ENCODE measurements at places on chromosomes 5 and 9.

GRCh38 chr5:94744906-94745305 lies 126.4 kb downstream of the SLF1 start:
- no peak for DNase-seq

DNA sequence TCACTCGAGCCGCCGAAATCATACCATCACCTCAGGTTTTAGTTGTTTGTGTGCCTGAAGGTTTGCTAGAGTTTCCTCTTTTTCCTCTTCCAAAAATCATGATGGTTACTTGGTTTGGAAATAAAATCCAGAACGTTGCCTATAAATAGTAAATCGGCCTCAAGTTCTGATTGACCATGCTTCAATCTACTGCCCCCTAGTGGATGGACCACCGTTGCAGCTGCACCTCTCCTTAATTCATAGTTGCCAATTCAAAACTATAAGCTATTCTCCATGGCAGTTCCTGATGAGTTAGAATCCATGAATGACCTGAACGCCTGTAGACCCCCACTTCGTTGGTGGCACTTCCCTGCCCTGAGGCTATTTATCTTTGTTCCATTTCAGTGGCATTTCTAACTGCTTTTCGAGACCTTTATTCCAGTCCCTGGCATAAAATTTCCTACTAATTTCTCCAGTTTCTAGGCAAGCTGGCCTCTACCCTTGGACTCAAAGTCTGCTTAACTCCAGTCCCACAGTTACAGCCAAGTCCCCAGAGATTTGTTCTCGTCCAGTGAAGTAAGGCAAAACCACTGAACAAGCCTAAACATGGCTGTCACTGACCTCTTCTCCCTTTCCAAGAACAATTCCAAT lies 422.6 kb downstream of the EFNA5 start:
- no peak for DNase-seq

DNA sequence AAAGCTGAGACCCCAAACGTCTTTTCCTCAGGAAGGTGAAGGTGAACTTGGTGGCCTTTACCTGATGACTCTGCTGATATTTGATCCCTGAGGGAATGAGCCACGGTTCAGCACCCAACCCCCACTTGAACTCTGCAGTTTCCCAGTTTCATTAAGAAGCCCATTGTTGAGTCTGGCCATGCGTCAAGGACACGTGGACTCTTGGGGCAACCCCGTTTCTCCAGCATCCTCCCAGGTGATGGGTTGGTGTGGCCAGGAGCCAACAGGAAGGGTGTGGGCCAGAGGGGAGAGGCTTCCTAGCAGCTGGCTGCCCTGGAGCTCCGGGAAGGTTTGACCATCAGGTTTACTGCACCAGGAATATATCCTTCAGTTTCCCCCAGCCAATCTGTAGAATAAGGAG lies 59.5 kb upstream of the GNE start:
- no peak for DNase-seq

GRCh38 chr5:10235350-10235749 lies 14.3 kb downstream of the ATPSCKMT start:
- no peak for DNase-seq

DNA sequence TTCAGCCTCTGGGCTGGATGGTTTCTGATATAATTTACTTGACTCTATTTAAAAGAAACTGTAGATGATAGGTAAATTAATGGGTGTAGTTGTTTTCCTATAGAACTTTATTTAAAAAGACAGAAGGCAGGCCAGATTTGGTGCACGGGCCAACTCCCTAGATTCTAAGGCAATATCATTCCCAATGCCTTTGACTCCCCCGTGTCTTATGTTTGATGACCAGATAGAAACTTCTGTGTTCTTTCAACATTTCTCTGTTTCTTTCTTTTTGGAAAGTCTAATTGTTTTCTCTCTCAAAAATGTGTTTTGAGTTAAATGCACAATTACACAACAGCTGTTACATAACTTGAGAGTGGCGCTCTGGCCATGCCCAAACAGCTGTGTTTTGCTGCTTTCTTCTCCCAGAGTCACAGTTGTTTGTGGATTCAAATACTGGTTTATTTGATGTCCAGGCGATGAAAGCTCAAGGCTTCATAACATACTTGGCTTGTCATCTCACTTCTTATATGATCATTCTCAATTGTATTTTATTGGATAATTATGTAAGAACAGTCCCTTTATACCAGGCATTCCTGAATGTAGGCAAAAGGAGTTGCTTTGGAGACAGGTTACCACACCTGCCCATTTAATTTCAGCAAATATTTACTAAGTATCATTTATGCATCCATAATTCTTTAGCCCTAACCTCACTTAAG lies 1.7 kb upstream of the ALDH1A1 start:
- no peak for DNase-seq

- DNase-seq = no peak
These were observed 387.4 kb downstream of the CETN3 start for GRCh38 chr5:90022002-90022710.

DNA sequence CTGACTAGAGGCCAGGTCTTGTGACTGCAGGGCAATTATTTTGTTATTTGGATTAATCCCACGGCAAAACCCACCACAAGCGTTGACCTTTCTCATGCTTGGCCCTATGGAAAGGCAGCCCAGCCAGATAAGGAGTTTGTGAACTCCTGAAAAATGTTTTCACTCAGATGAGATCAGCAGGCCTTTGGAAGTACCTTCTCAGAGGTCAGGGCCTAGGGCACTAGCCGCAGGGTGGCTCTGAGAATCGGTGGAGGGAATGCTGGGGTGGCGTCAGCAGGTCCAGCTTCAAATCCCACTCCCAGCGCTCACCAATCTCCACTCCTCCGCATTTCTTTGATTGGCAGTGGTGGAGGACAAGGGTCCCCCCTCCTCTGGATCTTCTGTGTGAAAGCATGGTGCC lies 194.4 kb downstream of the GADD45G start:
- no peak for DNase-seq

- no peak for DNase-seq
These were observed 656.2 kb upstream of the PTPRD start for GRCh38 chr9:11269036-11269435.

- DNase-seq = no peak
These were observed 86.1 kb downstream of the HSD17B3 start for GRCh38 chr9:96215841-96216240.

All from GM12891 (cell line).